ENCODE measurements at places on chromosomes 13 and 19.

GRCh38 chr13:72651144-72651543, 76.3 kb downstream of the MZT1 start:
- DNase-seq: no peak

GRCh38 chr13:28376604-28377003, 118.3 kb downstream of the FLT1 start:
- DNase-seq: no peak

GRCh38 chr13:42812316-42812715, 30.9 kb downstream of the FAM216B start:
- DNase-seq: no peak

DNA sequence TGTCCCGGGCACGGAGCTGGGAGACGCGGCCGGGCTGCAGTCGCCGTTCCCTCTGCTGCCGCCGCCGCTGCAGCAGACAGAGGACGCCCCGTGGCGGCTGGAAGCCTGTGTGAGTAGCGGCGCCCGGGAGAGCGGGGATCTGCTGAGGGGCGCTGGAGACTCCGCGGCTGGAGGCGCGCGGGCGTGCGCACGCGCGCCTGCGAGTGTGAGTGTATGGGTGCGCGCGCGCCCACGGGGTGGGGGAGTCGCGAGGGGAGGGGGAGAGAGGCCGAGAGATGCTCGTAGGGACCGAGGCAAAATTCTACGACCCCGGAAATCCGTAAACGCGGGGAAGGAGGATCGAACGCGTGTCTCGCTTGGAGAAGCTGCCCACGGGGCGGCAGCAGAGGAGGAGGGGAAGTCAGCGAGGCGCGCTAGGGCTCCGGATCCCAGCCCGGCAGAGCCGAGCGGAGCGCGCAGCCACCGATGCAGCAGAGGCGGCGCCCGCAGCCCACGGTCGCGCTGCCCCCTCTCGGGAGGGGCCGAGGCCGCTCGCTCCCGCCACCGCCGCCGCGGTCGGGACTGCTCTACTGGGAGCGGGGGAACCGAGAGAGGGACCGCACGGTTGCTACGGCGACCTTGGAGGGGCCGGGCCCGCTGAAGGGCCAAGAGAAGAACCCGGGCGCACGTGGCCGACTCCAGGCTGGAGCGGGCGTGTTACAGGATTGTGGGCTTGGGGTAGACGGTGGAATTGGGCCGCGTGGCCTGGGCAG, at the start of gene ENOX1:
Gene ENOX1 (minus strand): TSS at position 207 of the 752 bp plus-strand sequence.
- DNase-seq: no peak

DNA sequence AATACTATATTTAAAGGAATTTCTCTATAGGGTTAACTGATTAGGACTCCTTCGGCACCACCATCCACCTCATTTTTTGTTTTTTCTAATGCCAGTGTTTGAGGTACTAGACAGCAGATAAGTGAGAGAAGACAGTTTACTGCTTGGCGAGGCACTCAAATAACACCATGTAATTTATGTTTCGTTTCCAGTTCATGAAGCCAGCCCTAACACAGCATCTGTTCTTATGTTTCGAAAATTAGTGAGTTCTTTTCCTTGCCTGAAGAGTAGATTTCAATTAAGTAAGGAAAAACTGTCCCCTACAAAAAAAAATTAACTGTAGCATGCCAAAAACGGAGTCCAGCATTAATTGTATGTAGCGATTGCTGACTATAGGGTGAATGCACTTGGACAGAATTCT, 409.1 kb downstream of the TBC1D4 start:
- no peak for DNase-seq

GRCh38 chr19:45866400-45867176, 2.5 kb downstream of the FOXA3 start:
- DNase-seq: no peak

DNA sequence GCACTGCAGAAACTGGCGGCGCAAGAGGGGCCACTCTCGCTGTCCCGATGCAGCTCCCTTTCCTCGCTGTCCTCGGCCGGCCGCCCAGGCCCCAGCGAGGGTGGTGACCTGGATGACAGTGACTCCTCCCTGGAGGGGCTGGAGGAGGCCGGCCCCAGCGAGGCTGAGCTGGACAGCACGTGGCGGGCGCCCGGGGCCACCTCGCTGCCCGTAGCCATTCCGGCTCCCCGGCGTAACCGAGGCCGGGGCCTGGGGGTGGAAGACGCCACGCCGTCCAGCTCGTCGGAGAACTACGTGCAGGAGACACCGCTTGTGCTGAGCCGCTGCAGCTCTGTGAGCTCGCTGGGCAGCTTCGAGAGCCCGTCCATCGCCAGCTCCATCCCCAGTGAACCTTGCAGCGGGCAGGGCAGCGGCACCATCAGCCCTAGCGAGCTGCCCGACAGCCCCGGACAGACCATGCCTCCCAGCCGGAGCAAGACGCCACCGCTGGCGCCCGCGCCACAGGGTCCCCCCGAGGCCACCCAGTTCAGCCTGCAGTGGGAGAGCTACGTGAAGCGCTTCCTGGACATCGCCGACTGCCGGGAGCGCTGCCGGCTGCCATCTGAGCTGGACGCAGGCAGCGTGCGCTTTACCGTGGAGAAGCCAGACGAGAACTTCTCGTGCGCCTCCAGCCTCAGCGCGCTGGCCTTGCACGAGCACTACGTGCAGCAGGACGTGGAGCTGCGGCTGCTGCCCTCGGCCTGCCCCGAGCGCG, 12.4 kb downstream of the C19orf25 start:
- no peak for DNase-seq

GRCh38 chr19:42254089-42254849, 659 bp downstream of the ERF start:
- DNase-seq: no peak

- DNase-seq: no peak
Observed at GRCh38 chr19:6070720-6071485, 39.4 kb downstream of the RFX2 start.

DNA sequence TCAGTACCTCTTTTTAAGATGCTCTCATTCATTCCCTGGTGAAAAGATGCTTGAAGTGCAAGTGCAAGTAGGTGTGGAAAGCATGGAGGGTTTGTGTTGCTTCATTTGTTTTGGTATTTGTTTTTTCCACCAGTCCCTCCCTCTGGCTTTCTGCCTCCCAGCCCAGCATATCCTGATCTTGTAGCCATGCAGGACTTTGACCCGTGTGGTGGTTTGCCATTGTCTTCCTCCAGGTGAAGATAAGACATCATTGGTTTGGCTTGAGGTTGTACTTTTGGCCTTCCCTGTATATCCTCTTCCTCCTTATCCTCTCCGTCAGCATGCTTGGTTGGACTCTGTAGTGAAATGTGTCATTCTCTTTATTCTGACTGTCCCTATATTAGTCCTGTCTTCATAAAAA, 9.1 kb downstream of the SPINT2 start:
- DNase-seq: no peak

DNA sequence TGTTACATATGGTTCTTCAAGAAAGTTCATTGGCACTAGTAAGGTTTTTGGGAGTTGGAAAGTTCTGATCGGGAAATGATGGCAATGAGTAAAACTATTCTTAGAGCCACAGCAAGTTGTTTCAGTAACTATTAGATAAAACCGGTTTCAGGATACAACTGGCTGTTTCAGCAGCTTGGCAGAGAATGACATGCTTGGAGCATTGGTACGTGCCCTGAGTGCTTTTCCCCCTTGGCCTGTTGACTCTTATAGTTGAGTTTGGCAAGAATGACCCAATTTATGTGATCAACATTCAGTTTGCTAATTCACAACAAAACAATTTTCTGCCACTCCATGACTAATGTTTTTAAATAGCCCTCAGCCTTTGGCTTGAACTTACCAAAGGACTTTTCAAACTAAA, 10.8 kb upstream of the ZNF491 start:
- DNase-seq: no peak

GRCh38 chr19:19271828-19272599, 1.1 kb downstream of the TM6SF2 start:
- no peak for DNase-seq

GRCh38 chr13:73288596-73288995, 229.8 kb downstream of the KLF5 start:
- DNase-seq: no peak

DNA sequence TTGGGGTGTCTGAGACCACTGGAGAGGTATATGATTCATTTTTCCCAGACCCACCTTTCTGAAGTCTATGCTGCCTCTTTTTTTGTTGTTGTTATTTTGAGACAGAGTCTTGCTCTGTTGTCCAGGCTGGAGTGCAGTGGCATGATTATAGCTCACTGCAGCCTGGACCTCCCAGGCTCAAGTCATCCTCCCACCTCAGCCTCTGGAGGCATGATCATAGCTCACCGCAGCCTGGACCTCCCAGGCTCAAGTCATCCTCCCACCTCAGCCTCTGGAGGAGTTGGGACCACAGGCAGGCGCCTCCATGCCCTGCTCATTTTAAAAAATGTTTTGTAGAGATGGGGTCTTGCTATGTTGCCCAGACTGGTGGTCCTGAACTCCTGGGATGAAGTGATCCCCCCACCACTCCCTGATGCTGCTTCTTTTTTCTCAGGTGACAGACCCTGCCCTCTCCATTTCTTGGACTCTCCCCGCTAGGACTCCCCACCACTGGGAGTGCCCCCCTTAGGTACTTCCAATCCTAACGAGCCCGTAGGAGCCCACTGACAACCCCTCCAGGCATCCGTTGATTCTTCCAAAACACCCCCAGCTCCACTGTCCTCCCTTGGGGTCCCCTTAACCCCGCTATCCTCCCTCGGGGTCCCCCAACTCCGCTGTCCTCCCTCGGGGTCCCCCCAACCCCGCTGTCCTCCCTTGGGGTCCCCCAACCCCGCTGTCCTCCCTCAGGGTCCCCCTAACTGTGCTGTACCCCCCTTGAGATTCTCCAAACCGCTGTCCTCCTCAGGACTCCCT, 45.4 kb downstream of the ARHGEF18 start:
- no peak for DNase-seq

- no peak for DNase-seq
Observed at GRCh38 chr19:45172611-45173208, 5.3 kb downstream of the TRAPPC6A start.

DNA sequence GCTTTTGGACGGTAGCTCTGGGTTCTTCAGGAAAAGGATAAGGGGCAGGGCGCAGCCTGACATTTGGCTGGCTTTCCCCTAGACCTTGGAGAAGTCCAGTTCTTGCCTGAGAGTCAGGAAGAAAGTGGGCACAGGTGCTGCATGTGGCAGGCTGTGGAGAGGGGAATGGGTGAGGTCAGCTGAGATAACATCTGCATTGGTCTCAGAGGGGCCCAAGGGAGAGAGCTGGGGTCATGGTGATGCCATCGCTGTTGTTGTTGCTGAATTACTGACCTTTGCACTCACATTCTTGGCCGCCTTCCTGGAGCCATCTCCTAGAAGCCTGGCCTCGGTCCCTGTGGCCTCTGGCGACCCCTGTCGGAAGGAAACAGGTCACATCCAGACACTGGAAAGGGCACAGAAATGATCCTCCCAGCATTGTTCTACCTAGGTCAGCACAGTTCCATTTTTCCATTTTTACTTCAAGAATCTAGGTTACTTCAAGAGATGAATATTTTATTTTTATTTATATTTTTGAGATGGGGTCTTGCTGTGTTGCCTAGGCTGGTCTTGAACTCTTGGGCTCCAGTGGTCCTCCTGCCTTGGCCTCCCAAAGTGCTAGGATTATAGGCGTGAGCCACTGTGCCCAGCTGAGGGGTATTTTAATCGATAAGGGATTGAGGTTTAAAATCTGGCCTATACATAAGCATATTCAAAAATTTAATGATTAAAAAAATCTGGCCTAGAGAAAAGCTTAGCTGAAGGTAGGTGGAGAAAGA, 6.5 kb upstream of the LIPE start:
- DNase-seq: peak; percentile 91

- no peak for DNase-seq
Observed at GRCh38 chr13:94286581-94286980, 192.9 kb downstream of the DCT start.

DNA sequence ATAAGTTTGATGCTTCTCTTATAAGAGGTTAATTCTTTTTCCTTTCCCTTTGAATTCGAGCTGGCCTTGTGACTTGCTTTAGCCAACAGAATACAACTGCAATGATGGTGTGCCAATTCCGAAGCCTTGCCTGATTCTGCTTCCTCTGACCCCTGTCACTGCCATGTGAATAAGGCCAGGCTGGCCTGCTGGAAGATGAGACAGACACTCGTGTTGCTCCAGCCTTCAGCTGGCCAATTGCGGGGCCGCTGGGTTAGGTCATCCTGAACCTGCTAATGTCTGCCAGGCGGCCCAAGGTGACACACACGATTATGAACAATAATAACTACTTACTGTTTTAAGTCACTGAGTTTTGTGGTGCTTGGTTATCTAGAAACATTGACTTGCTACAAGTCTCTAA, 352.0 kb downstream of the MYO16 start:
- DNase-seq: no peak

GRCh38 chr13:34257966-34258365, 440.0 kb downstream of the RFC3 start:
- DNase-seq: no peak
